ENCODE measurements at places on chromosomes 2 and 18.

DNA sequence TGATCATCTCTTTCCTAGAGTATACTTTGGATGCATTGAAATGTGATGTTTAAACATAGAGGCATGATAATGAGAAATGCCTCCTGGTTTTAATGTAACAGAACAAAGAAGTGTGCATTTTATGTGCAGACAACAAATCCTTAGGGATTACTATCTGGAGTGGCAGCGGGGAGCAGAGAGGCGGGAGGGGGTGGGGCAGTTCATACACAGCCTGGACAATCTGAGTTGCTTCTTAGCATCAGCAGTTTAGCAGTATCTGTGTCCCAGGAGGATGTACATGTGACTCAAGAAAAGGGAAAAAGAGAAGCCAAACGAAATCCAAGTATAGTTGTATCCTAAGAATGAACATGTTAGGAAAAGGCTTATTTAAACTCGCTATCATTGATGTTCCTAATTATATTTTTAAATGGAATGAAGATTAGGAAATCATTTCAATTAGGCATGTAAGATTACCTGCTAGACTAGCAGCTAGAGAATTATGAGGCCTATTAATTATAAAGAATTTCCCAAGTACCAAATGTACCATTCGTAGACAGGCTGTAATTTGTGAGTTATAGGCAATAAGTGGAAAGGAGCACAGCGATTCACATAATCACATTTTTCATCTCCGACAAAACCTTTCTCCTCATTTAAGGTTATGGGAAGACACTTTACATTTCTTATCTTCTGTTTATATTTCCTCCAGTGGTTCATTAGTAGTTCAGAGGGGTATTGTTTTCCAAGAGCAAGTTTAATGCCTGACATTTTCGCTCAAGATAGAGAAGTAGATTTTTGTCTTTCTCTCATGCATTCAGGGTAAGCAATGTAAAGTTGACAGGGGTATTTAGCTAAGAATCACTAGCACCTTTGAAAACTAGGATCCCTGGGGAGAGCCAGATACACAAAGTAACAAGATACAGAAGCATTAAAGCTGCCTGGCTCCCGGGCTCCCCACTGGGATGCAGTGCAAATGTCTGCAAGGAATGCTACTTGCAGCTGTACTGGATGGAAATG lies 141.3 kb upstream of the NOSTRIN start:
- peak; percentile 66 for DNase-seq

GRCh38 chr2:50225021-50225928 lies 806.7 kb downstream of the NRXN1 start:
- no peak for DNase-seq

- no peak for DNase-seq
Measured at GRCh38 chr2:216201692-216202306, 92.7 kb downstream of the XRCC5 start.

GRCh38 chr2:138853296-138853695 lies 73.1 kb upstream of the NXPH2 start:
- no peak for DNase-seq

DNA sequence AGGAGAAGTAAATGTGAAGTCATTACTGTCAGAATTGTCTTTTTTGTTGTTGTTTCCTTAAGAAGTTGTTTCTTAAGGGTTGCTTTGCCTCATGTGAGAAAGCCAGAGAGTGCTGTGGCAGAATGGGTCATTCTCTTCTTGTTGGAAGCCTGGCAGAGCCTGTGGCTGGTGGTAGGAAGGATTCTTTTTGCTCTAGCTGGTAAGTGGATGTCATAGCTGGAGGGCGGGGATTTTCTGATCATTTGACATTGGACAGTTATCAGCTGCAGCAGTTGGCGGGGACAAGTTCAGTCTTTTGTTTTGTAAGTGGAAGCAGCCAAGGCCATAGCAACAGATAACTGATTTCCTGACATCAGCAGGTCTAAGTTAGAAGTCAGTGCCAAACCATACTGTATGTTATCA lies 5.5 kb upstream of the RMDN2 start:
- no peak for DNase-seq

DNA sequence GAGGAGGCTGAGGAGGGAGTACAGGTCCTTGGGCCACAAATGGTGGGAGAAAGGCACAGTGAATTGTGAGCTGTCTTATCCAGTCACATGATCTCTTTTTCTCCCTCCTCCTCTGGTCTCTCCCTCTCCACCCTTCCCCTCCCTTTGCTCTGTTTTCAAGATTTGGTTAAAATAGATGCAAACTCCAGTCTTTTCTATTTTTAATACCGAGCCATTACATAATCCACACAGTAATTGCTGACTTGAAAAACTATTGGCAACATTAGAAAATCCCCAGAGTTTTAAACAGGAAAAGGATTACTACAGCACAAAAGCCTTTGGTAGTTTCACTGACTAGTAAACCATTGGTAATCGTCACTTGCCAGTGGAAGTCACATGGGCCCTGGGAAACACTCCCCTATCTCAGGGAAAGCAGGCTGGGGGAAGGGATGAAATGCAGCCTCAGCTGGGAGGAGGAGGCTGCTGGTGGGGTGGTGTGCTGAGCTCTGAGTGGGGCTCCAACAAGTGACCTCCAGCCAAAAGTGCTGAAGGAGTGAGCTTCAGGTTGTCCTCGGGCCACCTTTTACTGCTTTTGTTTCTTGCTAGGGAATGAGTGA lies 57.4 kb upstream of the PCBP1 start:
- no peak for DNase-seq

GRCh38 chr18:74381621-74382295 lies 66.1 kb downstream of the C18orf63 start:
- no peak for DNase-seq

DNA sequence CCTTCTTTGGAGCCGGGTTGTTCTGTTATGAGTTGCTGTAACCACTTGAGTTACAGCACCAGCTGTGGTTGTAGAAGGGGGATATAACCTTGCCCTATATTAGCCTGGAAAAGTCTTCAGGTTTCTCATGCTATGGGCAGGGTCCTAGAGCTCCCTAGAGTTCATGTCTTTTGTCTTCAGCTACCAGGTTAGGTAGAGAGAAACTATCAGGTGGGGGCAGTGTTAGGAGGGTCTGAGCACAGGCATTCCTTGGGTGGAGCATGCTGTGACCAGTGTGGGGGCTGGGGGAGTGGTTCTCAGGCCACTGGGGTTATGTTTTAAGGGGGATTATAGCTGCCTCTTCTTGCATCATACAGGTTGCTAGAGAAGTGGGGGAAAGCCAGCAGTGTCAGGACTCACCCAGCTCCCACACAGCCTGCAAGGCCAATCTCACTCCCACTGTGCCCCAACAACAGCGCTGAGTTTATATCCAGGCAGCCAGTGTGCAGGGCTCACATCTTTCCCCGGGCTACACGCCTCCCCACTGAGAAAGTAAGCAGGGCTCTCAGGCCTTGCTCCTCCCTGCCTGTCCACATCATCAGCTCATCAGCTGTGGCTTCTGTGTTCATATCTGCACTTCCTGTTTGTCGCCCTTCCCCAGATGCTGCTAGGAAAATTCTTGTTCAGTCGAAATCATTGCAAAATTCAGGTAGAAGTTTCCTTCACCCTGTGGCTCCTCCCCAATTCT lies 133.8 kb upstream of the NRXN1 start:
- DNase-seq: no peak

DNA sequence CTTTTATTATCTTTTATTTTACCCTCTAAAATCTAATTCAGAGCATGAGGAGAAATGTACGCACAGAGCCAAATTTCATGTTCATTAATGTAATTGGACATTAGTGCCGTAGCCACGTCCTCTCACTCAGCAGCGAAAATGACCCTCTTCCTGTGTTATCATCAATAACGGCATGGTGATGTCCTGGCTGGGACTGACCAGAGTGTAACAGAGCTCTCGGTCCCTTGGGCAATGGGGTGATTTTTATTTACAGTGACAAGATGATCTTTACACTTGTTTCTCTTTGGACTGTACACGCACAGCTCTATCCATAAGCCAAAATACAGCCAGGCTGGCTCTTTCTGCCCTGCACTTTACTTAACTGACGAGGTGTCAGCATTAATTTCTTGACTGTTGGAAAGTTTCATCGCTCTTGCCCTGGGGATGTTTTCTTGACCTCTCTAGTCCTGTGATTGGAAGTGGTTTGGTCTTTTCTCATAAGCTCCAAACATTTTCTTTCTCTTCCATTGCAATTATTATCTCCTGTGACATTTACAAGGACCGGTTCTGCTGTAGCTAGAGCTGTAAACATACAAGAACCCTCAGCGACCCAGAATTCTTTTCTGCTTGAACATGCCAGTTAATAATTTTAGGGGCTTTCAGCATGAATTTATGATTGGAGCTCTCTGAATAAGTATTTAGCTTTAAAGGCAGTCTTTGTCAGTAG lies 308.0 kb upstream of the PIK3C3 start:
- DNase-seq: no peak

DNA sequence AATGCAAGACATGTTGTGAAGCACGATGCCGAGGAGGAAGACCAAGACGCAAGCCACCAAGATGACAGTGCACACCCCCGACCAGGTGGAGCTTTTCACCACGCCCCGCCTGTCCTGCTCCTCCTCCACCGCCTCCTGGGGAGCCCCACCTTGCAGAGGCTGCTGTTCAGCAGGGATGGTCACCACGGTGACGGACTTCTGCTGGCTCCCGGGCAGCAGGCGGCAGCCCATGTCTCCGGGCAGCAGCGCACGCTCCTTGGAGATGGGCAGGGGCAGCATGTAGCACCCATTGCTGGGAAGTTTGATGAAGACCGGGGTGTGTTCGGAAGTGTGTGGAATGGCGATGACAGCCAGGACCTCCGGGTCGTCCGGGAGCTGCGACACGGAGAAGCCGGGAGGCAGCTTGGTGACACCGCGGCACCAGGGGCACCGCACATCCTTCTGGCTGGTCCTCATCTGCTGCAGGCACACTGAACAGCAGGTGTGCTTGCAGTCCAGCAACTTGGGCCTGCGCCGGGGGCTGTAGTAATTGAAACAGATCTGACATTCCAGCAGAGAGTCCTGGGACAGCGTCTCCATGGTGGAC lies 76.8 kb downstream of the RNF152 start:
- DNase-seq: no peak

DNA sequence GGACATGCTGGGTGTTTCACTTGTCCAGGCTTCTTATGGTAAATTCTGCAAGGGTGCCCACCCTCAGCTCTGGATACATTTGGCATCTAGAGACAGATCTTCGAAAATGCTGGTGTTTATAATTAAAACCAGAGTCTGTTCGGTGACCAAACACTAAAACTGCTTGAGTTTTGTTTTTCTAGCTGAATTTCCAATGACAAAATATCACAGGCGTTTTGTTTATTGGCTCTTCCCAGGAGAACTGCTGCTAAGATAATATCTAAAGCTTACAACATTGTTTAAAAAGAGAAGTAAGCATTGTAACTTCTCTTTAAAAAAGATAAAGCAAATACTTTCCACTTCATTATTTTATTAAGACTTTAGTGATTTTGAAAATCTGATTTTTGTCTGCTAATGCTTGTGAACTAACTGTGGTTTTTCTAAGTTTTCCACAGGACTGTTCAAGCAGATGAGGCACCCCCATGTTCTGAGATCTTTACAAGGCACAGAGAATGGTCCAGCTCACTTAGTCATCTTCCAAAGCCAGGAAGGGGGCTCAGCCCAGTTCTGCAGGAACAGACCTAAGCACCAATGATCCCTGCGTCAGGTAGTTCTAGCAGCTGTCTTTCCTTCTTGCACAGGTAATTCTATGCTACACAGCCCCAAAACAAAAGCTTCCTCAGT lies 94.8 kb upstream of the LTBP1 start:
- no peak for DNase-seq

GRCh38 chr2:206083602-206084438 lies 2.2 kb downstream of the INO80D start:
- DNase-seq: peak; percentile 23

GRCh38 chr2:152609154-152609553 lies 108.1 kb downstream of the PRPF40A start:
- no peak for DNase-seq

DNA sequence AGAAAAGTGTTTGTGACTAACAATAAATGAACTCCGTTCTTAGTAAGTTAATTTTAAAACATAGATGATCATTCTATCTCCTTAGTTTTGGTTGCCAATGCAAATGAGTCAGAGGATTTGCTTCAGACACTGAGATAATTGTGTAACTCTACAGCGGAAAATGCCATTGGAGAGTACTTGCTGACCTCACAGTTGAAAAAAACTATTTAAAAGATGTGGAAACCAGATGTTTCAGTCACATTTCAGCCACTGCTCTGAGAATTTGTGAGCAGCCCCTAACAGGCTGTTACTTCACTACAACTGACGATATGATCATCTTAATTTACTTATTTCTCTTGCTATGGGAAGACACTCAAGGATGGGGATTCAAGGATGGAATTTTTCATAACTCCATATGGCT lies at the start of gene TNFAIP6:
TSS of gene TNFAIP6 (plus strand) at position 234 of the 400 bp plus-strand sequence. CDS start at position 309, 75 bp downstream.
- no peak for DNase-seq

- DNase-seq: peak; percentile 89
Measured at GRCh38 chr2:7703543-7704144, 786.4 kb downstream of the RNF144A start.

DNA sequence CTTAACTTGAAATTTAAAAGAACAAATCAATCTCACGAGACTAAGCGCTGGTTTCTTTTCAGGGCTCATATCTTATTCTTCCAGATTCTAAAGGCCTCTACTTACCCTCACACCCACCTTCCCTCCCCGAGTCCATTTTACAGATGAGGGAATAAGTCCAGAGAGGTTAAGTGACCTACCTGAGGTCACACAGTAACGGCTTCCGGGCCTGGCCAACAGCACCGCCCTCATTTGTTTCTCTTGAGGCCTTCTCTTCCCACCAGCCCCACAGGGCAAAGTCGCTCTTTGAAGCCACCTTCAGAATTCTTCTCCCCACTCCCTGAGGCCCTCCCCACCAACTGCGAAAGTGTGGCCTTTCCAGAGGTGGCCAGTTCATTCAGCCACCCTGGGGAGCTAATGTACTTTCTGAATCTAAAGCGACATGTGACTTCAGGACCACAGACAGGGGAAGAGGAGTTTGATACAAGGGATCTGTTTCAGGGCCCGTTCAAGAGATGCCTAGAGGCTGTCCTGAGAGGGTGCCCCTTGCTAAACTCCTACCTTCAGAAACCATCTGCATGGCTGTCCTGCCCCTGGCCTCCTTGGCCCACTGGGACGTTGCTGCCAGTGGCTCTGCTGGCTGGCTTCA lies 275.3 kb downstream of the HAUS1 start:
- no peak for DNase-seq

- no peak for DNase-seq
Measured at GRCh38 chr2:69584127-69584889, 59.2 kb downstream of the AAK1 start.

GRCh38 chr2:191947235-191947634 lies 100.3 kb upstream of the CAVIN2 start:
- DNase-seq: no peak

DNA sequence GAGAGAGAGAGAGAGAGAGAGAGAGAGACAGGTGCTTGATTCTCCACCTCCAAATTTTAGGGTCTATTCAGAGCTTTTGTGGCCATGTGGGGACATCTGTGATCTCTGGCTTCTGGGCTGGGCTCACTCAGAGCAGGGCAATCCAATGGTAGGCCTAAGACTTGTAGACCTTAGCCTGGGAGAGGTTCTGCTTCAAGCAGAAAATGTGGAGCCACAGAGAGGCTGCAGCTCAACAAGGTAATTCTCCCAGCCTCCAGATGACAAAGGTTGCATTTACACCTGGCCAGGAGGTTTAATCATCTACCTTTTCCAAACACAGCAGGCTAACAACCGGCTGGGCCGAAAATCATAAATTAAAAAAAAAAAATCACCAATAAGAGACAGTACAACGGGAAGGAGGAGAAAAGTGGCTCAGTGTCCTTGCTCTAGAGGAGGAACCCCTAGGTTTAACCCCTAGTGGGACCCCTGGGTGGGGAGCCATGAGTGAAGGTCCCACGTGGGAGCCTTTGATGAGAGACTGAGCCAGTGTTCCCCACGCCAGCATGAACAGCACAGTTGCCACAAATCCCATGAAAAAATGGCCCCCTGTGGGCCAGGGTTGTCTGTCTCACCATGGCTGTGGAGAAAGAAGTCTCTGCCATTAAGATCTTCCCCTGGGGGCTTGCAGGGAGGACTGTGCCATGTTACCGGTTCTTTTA lies 124.0 kb upstream of the GATA6 start:
- DNase-seq: no peak
